ENCODE measurements at places on chromosomes 11 and 22. TPM values are rescaled to one million over a fixed set of nuclear protein-coding genes. Genes with fewer than 3 reads are reported as not detected.
A peak's percentile ranks its signal among the peaks of the same experiment; 100 is the strongest.

Gene C11orf24
- total RNA-seq, result 17.7 TPM

Gene OR51A7
- not detected for total RNA-seq

Gene SCN2B
- not detected for total RNA-seq

Gene TST
- 4.3 TPM for total RNA-seq

DNA sequence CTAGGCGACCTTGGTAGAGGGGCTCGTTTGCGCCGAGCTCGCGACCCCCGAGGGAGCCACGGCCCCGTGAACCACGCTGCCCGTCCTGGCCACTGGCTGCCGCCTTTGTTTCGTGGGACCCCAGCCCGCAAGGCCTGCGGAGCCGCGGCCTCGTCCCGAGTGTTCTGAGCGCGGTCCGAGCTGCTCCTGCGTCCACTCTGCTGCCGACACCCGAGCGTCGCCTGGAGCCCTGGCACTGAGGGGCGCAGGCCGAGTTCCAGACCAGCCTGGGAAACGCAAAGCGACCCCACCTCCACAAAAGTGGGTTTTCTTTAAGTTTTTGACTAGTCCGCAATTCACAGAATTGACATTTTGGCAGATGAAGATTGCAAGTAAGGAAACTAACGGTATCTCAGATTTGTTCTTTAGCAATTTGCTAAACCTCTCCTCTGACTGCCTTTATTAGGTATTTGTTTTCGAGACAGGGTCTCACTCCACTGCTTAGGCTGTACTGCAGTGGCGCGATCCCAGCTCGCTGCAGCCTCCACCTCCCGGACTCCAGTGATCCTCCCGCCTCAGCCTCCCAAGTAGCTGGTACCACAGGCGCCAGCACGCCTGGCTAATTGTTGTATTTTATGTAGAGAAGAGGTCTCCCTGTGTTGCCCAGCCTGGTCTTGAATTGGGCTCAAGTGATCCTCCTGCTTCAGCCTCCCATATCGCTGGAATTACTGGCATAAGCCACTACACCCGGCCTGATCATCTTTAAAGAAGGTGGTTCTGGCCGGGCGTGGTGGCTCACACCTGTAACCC, 879 bp upstream of the RNH1 start:
- DNase-seq, result no peak
- H3K27ac ChIP-seq, result no peak overlapping the region
- H3K36me3 ChIP-seq, result peaks cover 6% of the 10 kb centered on the region
- H3K4me3 ChIP-seq, result peak overlapping the region; percentile 17
- H3K4me1 ChIP-seq, result peaks cover 41% of the 10 kb centered on the region
- H3K27me3 ChIP-seq, result no peaks in the 10 kb centered on the region

DNA sequence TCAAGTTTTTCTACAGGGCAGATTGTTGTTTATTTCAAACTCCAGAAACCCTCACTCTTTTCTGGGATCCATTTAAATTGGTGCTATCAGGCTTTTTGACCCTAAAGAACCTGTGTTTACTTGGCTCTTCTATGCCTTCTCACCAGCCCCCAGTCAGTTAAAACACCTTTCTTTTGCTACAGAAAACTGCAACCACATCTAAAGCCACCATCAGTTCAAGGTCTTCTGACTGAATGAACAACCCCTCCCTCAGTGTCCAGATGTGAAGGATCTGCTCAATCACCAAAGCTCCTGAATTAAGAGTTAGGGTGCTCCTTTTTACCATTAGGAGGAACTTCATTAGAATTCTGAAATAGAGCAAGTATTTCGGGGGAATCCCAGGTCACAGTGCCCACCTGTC, 7.0 kb upstream of the GLYATL1B start:
- H3K27ac ChIP-seq, result peak overlapping the region; percentile 60
- DNase-seq, result no peak
- H3K4me1 ChIP-seq, result peaks cover 8% of the 10 kb centered on the region
- H3K27me3 ChIP-seq, result no peaks in the 10 kb centered on the region
- no peak overlapping the region for H3K4me3 ChIP-seq
- no peaks in the 10 kb centered on the region for H3K36me3 ChIP-seq

- no peak overlapping the region for H3K4me3 ChIP-seq
- no peaks in the 10 kb centered on the region for H3K27me3 ChIP-seq
- H3K4me1 ChIP-seq, result no peaks in the 10 kb centered on the region
Observed at GRCh38 chr11:24375931-24376330, 120.9 kb upstream of the LUZP2 start.
